Fibroblast of villous mesenchyme (primary cell): ENCODE measurements at places on chromosomes 5 and 9. TPM values are rescaled to one million over a fixed set of nuclear protein-coding genes. Genes with fewer than 3 reads are reported as not detected.

DNA sequence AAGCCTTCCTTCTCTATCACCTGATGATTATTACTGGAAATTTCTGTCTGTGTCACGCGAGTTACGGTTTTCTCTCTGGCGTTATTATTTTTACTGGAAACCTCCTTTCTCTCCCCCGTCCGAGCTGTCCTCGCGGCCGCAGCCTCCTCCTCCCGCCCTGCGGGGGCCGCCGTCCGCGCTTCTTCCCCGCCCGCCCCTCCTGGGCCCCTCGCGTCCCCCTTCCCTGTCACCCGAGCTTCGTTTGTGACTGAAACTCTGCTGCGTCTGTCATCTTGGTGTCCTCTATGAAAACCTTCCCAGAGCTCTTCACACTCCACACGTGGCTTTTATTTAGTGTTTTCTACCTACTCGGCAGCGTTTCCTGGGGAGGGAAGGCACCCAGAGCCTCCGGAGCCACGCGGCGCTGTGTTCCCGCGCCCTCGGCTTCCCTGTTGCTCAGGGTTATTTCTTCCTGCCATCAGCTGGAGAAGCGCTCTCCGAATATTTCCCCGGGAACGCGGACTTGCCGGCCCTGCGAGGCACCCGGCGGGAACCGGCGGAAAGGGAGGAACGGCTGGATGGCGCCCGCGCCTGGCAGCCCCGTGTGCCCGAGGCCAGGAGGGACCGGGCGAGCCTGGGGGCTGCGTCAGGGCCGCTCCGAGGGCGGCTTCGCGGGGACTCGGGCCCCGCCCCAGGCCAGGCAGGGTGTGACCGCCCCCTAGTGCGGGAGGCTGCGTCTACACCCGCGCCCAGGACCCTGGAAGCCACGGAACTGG is 33.9 kb downstream of the TRIP13 start:
- DNase-seq, result no peak

- DNase-seq, result peak; percentile 73
Measured at GRCh38 chr5:95773335-95774059, 42.4 kb downstream of the RHOBTB3 start.

DNA sequence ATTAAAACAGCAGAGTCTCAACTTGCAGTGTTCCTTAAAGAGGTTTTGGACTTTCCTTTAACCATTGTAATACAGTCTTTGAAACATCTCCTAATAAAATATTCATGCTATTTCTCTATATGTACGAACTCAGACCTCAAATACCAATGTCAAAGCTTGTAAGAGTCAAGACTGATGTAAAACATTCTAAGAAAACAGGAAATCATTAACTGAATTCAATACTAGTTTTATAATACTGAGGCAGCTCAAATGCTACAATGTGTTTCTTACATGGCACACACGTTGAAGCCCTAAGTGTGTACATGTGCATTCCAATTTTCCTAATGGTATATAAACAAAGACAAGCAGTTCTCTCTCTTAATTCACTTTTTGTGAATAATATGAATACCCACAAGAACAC is 11.6 kb downstream of the PSIP1 start:
- DNase-seq, result no peak

DNA sequence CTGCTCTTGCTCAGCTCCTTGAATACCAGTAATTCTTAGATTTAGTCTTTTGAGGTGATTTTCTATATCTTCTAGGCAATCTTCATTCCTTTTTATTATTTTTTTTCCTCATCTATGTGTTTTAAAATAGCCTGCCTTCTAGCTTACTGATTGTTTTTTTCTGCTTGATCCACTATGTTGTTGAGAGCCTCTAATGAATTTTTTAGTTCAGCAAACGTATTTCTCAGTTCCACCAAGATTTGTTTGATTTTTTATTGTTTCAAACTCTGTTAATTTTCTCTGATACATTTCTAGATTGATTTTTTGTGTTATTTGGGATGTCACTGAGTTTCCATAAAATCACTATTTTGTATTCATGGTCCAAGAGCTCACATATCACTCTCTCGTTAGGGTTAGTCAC is 9.5 kb downstream of the POLK start:
- DNase-seq, result no peak

DNA sequence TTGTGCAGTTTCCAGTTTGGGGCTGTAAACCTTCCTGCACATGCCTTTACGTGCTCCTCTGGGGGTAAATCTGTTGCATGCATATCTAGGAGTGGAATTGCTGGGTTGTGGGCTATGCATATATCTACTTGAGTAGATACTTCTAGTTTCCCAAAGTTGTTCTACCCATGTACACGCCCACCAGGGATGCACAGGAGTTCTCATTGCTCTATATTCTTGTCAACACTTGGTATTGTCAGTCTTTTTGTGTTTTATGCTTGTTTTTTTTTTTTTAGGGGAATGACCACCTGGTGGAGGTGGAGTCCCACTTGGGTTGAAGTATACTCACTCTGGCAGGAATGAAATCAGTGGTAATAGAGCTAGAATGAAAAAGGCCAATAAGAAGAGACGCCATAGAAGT is 23.0 kb downstream of the FOXE1 start:
- no peak for DNase-seq

DNA sequence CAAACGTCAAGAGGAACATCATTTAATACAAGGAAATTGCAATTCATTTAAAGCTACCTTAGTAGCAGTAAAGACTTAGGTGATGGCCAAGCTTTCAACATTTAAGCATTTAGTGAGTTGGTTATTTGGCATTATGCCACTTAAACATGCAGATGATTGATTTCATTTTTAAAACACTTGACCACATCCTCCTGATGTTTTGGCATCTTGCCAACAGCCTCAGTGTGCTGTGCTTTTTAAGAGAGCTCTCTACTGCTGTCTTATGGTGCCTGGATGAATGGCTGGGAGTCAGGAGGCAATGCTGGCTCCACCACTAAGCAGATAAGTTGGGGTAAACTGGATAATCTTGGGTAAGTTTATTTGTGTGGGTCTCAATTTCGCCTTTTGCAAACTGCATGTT is 364.5 kb downstream of the MAN2A1 start:
- peak; percentile 48 for DNase-seq

- peak; percentile 93 for DNase-seq
Measured at GRCh38 chr5:139019880-139020279, 144.7 kb upstream of the LRRTM2 start.

DNA sequence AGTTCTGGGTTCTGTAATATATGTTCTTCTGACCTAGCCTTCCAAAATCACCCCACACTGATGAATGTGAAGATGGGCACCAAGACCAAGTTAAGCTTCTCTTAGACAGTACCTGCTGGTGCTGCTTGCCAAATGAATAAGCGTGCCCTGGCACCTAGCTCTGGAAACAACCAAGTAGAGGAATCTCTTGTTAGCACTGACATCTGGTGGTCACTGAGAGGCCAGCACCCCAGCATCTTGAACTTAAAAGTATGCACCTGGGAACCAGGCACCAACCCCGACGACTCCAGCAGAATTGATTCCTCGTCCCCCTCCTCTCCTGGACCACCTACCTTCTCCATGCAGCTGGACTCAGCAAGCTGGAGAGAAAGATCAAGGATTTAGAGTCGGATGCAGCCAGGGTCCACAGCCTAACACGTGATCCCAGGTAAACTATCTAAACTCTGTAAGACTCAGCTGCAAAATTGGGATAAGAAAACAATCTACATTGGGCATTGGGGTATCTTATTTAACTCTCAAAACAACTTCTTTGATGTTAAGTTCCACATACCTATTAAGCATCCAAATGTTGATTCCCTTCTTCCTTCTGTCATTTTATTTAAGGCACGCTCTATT is 89.8 kb downstream of the SLC1A3 start:
- DNase-seq, result peak; percentile 71

The SPINK13 gene
- not detected in 2 replicates for total RNA-seq

The SHISAL2B gene
- total RNA-seq, result not detected in 2 replicates

The LCN15 gene
- total RNA-seq, result not detected in 2 replicates

The PCDHGA12 gene
- total RNA-seq, result 15.5 and 18.7 TPM in 2 replicates
